ENCODE measurements at places on chromosomes 7 and 10.

GRCh38 chr10:21273400-21273968, 252.0 kb downstream of the SKIDA1 start:
- no peak for DNase-seq

- DNase-seq = no peak
Measured at GRCh38 chr10:80861882-80862281, 324.2 kb downstream of the SH2D4B start.

GRCh38 chr7:4108951-4109350, 573.1 kb upstream of the FOXK1 start:
- no peak for DNase-seq

DNA sequence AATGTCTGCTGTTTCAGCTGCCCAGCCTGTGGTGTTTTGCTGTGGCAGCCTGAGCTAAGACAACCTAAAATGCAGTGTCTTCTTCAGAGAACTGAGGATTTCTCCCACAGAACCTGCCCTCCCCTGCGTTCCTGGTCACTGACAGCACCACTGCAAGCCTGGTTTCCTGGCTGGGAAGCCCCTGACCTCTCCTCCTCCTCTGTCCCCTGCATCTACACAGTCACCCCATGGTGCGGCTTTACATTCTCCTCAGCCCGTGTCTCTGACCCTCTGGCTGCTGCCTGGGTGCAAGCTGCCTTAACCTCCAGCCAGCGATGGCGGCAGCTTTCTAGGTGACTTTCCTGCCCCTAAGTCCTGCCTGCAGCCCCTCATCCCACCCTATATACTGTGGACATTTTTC, 337.3 kb upstream of the ZNF32 start:
- no peak for DNase-seq

GRCh38 chr7:36157527-36158320, 4.7 kb downstream of the EEPD1 start:
- DNase-seq = no peak
